Anterior cingulate cortex (tissue), 58 donors: ENCODE measurements at places on chromosomes 7 and 10.

- DNase-seq = no peak
Observed at GRCh38 chr10:36540611-36541010, 584.8 kb upstream of the ANKRD30A start.

GRCh38 chr7:132207211-132207610 lies 369.1 kb downstream of the PLXNA4 start:
- no peak for DNase-seq

DNA sequence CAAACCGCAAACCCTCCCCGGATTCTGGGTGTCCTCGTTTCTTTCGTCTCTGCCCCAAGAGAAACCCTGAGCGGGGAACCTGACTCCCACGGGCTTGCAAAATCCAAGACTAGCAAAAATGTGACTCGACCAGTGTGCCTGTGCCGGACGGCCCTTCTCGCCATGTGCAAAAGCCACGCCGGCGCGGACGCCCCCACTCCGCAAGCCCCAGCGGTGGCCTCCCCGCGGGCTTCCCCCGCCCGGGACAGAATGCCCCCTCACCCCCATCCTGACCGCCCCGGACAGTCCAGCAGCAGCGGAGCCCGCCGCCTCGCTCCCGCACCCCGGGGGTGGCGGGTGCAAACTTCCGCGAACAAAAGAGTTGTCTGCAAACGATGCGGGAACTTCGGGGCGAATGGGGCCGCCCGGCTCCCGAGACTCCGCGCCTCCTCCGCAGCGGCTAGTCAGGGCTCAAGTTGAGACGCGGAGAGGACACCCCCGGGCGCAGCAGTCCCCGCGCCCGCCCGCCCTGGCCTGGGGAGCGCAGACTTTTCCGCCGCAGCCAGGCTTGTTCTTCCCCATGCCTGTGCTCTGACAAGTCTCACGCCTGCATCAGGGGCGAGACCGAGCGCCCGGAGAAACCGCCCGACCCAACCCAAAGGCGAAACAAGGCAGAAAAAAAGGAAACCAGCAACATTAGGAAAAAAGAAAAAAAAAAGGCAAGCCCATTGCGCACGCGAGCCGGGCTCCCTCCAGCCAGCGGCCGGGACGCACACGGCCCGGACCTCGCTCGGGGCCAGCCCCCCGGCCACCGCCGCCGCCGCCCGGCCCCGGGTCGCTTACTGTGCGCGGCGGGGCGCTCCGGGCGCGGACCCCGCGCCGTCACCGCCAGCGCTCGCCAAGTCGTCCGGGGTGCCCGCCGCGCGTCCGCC lies 732 bp downstream of the FAM53B start:
- no peak for DNase-seq

GRCh38 chr10:77844713-77845445 lies 81.7 kb downstream of the DLG5 start:
- no peak for DNase-seq

GRCh38 chr10:48835781-48836180 lies 103.9 kb downstream of the LRRC18 start:
- DNase-seq = no peak

DNA sequence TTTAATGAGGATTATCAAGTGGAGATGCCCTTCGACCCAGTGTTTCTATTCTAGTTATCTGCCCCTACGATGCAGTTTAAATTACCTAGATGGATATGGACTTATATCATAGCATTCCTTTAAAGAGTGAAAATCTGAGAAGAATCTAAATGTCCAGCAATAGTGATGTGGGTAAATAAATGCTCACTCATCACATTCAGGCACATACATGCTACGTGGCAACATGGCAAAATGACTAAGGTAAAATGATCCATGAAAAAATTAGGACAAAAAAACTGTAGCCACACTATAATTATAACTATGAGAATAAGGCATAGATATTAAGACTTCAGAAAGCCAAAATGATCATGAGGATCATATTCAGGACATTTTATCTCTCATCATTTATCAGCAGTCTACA lies 82.4 kb upstream of the PDE1C start:
- DNase-seq = no peak

DNA sequence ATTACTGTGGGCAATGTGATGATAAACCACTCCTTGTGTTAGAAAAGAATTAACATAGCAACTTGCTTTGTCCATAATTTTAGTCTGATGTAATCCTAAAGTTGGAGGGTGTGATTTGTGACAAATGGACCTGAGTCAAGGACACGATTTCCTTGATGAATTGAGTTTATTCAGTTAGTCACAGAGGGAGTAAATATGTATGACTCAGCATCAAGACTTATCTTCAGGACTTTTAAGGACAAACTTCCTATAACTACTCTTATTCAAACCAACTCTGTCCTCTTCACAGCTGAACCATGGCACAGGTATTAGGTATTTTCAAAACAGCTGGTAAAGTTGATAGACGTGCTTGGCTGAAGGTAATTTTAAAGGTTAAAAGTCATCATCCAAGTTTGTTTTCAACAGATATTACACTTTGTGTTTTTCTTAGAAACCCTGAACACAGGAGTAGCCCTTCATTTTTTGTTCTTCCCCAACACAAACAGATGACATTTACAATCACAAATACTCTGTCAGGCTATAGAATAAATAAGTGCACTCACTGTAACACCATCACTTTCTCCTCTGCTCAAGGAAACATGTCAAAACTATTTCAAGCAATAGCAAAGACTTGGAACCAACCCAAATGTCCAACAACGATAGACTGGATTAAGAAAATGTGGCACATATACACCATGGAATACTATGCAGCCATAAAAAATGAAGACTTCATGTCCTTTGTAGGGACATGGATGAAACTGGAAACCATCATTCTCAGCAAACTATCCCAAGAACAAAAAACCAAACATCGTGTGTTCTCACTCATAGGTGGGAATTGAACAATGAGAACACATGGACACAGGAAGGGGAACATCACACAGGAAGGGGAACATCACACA lies 54.5 kb downstream of the COA1 start:
- DNase-seq = no peak
